NCI-H2107 (cell line): ENCODE measurements at places on chromosomes 4 and X.
A peak's percentile ranks its signal among the peaks of the same experiment; 100 is the strongest.

DNA sequence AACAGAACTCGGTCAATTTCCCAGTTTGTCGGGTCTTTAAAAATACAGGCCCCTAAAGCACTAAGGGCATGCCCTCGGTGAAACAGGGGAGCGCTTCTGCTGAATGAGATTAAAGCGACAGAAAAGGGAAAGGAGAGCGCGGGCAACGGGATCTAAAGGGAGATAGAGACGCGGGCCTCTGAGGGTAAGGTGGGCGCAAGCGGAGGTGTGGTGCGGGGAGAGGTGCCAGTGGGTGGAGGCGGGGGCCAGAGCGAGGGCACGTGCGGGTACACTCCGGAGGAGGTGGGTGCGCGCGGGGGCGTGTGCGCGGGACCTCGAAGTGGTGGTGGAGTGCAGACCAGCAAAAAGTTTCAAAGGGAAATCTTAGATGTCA, 787 bp upstream of the TET2 start:
- no peak for DNase-seq

DNA sequence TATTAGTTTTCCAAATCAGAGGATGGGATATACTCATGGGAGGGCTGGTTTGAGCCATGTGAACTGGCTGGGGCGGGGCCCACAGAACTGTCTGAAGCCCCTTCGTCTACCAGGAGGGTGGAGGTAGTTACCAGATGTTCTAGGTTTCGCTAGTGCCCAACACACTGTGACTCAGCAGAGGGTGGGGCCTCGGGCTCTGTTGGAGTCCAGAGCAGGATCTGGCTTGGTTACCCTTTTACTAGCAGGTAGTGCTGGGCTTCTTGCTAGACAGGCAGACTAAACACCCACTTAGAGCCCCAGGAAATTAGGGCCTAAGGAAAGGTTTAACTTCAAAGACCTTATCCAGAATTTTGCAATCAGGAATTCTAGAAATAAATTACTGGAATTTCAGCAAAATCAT, 56.2 kb upstream of the CHRDL1 start:
- DNase-seq: no peak

DNA sequence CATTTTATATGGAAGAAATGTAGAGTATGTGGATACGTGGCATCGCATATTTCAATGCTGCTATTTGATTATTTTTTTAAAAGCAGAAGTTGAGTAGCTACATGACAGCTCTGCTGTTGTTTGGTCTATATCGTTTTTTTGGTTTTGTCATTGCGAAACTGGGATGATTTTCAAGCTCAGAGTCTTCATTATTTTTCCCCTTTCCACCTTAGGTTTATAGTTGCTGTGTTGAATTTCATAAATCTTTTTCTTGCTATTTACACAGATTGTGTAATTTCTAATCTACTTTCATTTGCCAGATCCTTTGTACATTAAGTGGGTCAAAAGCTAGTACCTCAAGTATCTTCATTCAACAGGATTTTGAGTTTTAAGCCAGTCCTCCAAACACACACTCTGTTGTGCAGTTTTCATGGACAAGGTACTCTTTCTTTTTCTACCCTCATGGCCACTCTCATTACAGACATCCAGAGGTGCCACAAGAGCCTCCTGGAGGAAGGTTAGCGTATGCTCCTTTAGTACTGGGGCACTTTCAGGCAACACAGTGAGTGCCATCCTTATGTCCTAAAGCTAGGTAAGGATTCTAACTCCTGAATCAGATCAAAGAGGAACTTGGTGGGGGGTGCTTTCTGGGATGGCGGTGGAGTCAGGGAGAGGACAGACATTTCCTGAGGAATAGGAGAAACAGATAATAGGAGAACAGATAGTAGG, 123.2 kb downstream of the FHIP1A start:
- DNase-seq: no peak

DNA sequence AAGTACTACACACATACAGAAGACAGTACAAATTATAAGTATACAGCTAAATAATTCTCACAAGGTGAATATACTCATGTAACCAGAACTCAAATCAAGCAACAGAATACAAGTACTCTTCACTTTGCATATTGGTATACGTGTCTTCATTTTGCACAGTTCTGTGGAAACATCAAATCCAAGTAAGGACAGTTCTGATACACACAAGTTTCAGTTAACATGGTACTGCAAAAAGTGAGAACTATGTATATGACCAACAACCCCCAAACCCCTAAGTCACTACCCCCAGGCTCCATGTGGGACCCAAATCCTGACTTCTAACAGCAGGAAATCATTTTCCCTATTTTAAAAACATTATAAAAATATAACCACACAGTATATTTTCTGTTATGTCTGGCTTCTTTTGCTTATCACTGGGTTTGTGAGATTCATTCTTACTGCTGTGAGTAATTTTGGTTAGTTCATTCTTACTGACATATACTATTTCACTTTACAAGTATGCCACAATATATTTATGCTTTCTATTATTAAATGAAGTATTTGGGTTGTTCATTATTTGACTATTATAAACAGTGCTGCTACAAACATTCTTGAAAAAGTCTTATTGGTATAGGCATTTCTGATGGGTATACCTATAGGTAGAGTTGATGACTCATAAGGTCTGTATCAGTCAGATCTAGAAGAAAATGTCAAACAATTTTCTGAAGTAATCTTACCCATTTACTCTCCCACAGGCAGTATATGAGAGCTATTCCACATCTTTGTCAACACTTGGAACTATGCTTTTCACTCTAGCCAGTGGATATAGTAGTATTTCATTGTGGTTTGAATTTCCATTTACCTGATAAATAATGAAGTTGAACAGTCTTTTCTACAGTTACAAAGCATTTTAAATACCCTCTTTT, 47.0 kb downstream of the SCLT1 start:
- DNase-seq: no peak

GRCh38 chr4:180706766-180707165, 1536.4 kb upstream of the TENM3 start:
- DNase-seq: no peak

- no peak for DNase-seq
Observed at GRCh38 chrX:41666251-41666650, 22.5 kb upstream of the GPR34 start.

DNA sequence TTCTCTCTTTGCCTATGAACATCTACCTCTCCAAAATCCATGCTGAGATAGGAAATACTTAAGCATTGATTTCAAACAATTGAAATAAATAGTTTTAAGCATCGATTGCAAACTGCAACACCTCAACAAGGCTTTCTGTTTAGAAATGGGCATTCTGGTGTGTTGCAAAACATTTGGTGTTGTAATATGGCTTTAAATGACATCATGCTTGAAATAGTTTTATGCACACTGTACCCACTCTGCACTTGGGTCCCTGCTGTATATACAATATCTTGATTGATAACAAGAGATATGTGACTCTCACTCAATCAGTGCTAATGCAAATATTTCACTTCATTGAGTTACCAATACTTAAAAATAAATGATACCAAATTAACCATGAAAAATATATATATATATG, 964.9 kb upstream of the GRIA3 start:
- no peak for DNase-seq

DNA sequence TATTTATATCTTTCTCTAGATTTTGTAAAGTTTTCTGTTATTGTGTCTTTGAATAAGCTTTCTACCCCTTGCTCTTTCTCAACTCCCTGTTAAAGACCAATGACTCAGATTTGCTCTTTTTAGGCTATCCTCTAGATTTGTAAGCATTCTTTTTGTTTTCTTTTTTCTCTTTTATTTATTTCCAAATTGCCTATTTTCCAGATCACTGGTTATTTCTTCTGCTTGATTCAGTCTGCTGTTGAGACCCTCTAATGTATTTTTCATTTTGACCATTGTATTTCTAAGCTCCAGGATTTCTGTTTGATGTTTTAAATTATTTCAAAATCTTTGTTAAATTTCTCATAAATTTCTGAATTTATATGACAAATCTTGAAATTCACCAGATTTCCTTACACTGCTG, 462.6 kb upstream of the GALNT7 start:
- no peak for DNase-seq

GRCh38 chr4:26021417-26022345, 107.7 kb downstream of the SMIM20 start:
- DNase-seq: no peak

DNA sequence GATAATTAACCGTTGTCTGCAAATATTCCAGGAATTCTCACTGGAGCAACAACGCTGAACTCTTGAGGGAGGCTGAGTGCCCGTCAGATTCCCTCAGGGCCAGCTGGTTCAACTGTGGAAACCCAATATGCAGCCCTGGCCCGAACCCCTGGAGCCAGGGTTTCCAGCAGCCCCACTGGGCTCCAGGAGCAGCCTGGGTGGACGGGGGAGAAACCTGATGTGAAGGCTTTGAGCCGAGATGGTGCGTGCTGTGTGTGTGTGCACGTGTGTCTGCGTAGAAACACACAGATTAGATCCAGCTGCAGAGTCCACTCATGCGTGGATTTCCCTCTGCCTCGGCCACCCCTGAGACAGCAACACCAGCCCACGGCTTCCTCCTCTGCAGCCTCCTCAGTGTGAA, 19.4 kb upstream of the SLC25A6 start:
- no peak for DNase-seq

- DNase-seq: peak; percentile 32
Observed at GRCh38 chr4:140049024-140049848, 104.7 kb downstream of the MAML3 start.

DNA sequence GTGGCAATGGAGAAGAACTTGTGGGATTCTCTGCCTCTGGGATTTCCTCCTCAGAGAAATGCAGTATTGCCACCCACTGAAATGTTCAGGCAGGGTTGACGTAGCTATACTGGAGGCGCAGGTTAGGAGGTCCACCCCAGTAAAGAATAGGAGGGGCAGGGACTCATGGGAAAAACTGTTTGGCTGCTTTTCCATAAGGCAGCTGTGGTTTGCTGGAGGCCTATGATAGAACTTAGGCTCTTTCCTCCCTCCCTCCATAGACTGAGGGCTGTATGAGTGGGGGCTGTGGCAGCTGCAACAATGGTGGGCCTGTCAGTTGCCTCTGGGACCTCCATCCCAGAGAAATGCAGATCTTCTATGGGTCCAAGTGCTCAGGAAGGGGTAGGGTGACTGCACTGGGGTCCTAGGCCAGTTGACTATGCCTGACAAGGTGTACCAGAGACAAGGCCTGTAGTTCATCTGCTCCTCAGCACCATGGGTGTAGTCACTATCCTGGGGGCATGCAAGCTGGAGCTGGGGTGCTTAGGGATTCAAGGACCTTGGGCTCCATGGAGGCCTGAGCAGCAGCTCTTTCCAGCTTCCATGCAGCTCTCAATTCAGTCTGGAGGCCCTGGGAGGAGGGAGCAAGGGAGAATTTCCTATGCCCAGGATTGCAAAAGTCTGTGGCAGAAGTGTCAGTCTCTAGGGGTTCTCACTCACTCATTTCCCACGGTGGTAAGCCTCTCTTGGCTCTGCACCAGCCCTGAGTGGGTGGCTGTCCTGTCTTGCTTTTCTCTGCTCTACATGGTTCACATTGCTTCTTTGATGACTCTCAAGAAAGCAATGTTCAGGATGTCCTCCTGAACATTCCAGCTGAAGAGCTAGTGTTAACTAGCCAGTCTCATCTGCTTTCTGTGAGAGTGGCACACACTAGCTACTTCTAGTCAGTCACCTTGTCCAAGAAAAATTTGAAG, 353.0 kb downstream of the IDS start:
- DNase-seq: no peak

- DNase-seq: no peak
Observed at GRCh38 chr4:118348886-118349285, 3.9 kb downstream of the PRSS12 start.

GRCh38 chr4:86054286-86055032, 305.4 kb downstream of the MAPK10 start:
- no peak for DNase-seq

GRCh38 chrX:107673933-107674479, 45.7 kb downstream of the PRPS1 start:
- DNase-seq: no peak

GRCh38 chrX:133923113-133923512, 62.3 kb downstream of the GPC3 start:
- no peak for DNase-seq

- no peak for DNase-seq
Observed at GRCh38 chr4:158068068-158068467, 104.8 kb downstream of the GASK1B start.

DNA sequence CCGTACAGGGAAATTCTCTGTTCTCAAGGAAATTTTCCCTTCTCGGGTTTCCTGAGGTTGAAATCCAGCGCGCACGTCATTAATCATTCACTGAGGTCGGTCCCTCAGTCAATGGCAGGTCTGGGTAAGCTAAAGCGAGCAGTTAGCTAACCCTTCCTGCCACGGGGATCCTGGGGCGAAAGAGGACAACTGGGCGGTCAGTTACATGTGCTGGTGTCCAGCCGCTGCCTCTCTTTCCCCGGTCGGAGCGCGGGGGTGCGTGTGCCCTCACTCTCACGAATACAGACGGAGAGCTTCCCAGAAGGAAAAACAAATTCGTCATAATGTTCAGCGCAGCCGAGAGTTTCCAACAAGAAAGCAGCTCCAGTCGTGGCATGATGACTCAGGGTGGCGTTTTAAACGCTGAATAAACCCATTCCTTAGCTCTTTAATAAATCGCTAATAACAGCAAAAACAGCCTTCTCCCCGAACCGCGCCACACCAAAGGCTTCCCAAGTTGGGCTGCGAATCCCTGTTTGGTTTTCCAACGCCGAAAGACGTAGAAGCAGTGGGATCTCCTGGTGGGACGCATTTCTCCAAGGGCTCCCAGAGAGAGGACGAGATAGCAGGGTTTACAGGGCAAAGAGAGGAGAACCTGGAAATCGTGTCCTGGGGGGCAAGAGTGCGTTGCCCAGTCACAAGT, 752 bp upstream of the FGF5 start:
- DNase-seq: peak; percentile 14

DNA sequence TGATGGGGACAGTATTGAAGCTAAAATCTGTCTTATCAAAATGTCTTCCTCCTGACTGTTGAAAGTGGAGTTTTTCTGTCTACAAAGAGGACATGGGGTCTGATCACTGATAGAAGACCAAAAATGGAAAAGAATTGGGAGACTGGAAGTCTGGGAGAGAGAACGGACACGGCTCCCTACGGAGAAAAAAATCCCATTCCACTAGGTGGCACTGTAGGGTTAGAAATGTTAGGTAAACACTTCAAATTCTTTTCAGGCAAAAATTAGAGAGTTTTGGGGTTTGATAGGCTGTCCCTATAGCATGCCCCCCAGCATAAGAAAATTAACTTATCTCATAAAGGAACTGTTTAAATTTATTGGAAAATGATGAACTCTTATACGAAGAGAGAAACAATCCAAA, 200.5 kb downstream of the FAM133A start:
- no peak for DNase-seq

DNA sequence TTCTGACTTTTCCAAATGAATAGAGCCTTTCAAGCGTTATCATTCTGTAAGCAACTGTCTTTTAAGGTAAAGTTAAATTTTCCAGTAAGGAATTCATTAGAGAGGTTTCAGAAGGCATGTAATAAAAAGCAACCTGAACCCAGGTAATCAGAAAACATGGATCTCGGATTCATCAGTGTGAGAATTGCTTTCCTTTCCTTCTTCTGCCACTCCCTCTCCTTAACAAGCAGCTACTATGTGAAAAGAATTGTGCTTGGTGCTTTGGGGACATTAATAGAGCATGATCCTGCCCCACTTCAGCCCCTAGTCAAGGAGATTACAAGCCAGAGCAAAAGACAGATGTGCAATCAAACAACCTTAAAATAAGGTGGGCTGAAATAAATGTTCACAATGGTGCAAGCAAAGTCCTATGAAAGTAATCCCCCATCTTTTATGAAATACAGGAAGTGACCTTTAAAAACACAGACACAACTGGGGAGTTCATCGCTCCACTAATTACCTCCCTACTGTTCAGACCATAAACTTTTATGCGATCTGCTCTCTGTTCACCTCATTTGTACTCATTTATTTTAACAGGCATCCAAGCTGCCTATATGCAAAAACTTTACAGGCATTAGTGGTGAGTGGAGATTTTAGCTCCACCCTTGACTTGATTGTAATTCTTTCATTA, 122.9 kb upstream of the RASGEF1B start:
- DNase-seq: no peak
